ENCODE measurements at places on chromosomes 5 and 9.
A peak's percentile ranks its signal among the peaks of the same experiment; 100 is the strongest.

DNA sequence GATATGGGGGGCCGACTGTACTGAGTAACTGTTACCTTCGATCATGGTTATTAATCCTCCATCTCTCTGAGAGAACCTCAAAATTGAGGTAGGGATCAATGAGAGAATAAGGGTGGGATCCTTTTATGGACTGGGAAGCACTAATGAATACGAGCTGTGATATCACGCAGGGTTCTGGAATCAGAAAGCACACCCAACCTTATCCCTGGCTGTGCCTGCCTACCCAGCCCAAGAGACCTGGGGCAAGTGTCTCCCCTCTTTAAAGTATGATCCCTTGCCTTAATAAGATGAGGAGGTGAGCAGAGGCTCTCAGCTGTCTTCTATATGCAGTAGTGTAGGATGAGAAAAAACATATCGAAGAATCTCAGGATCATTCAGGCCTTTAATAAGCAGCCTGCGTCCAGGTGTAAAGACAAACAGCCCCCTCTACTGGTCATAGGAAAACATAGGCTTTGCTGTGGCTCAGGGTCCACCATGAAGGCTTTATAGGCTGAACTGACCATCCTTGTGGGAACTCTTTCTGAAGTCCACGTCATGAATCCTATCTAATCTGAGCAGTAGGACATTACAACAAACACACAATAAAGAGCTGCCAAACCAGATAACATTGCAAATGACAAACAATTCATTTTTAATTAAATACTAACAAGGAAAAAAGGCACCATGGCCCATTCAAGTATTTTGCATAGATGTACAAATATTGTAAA, 16.8 kb downstream of the NIPAL4 start:
- DNase-seq: peak; percentile 14

DNA sequence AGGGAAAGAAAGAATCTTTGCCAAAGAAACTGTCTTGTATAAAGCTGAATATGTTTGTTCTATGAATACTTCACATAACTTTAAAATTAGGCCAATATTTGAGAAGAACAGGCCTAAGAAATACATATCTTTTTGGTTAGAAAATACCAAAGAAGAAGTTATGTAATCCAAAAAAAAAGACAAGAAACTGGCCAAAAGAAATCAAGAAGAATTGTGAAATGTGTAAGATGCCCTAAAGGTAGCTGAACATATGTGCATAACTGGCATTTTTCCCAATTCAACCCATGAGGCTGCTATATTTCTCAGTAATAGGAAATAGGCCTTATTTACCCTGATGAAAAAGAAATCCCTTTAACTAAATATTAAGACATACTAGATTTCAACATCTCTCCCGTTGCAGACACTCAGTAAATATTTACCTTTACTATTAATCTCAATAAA, 290.0 kb downstream of the CETN3 start:
- no peak for DNase-seq

DNA sequence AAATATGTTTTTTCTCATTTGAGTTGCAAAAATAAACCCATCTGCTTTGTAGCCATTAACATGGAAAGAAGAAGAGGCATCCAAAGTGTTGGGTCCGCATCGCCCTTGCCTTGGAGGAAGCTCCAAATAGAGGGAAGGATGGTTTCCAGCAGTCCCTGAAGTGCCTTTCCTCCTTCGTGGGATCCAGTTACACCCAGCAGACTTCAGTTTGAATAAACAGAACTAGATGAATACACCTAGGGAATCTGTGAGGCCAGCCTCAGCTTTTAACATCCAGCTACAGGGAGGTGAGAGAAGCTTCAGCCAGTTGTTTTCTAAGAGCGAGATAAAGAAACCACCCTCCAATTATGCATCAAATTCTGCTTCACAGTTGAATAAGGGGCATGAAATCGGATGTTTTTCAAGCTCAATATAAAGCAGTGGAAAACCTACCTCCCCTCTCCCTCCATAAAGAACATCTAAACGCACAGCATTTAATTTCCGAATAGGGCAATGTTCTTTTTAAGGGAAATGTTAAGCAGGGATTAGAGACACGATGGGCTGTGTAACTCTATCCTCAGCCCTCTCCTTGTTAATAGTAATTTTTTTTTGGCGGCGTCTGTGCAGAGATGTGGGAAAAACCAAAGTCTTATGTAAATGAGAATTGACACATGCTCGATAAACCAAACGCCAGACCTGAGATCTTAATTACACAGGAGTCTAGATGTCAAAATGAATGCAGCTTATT, 264.7 kb downstream of the SLIT3 start:
- no peak for DNase-seq

DNA sequence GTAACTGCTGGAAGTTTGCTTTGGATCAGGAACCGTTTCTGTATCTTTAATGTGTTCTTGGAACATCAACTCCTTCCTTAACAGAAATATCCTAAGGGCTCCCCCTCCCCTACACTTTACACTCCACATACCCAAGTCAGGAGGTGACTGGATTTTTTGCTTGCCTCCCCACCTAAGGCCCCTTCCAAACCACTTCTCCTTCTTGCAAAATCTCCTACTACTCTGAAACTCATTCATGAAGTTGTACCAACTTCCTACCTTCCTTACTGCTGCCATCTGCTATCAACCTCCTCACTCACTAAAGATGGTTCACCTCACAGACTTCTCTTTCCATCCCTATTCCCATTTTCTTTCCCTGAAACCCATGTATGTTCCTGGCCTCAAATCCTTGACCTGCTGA, 16.1 kb downstream of the TXN start:
- no peak for DNase-seq

DNA sequence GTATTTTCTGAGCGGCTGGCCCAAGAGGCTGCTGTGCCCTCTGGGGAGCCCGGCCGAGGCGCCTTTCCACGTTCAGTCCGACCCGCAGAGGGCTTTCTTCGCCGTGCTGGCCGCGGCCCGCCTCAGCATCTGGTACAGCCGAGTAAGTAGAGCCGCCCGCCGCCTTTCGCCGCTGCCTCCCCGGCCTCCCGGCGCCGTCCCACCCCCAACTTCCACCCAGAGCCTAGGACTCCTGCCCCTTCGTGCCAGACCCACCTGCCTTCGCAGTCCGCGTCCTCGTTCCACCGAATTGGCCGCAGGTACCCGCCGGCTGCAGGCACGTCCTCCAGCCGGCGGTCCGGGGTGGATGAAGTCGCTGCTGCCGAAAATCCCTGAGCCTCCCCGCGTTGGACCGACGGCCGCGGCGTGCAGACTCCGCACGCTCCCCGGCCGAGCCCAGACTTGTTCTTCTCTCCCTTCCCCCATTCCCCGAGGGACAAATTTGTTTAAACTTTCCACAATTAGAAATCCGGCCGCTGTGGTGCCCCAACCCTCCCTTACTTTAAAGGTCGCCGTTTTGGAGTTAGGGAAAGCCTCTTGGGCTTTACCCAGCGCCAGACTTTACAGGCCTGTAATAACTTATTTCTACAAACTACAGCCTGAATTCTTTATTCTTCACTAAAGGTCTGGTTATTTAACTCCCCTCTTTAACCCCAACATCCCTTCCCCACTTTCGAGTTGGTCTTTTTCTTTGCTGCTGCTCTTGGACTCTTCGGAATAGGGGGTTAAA, 589 bp downstream of the RIC1 start:
- DNase-seq: peak; percentile 34

- DNase-seq: no peak
Measured at GRCh38 chr9:137313326-137313936, 11.4 kb upstream of the NRARP start.

- DNase-seq: no peak
Measured at GRCh38 chr5:140868721-140869554, at the start of gene PCDHA11. Gene PCDHA11, plus strand, starts transcription at chr5:140868957. Its CDS starts 147 bp downstream, at chr5:140869104.

- DNase-seq: no peak
Measured at GRCh38 chr5:29214839-29215238, 1978.6 kb upstream of the CDH6 start.

- no peak for DNase-seq
Measured at GRCh38 chr5:58923355-58923754, 340.5 kb downstream of the RAB3C start.

GRCh38 chr5:143979044-143979690, 167.2 kb downstream of the HMHB1 start:
- DNase-seq: no peak

DNA sequence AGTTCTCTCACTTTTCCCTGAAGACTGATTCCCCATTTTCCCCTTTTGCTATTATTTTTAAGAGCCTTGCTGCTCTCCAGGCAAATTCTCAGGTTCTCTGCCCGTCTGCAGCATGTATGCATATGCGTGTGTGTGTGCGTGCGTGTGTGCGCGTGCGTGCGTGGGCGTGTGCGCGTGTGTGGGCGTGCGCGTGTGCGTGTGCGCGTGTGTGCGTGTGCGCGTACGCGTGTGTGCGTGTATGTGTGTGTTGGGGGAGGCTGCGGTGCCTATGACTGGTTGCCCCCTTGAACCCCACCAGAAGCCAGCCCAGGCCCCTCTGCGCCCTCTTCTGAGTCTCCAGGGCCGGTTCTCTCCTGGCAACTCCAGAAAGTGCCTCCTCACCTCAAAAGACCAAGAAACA, 987 bp upstream of the FOXI1 start:
- DNase-seq: no peak

DNA sequence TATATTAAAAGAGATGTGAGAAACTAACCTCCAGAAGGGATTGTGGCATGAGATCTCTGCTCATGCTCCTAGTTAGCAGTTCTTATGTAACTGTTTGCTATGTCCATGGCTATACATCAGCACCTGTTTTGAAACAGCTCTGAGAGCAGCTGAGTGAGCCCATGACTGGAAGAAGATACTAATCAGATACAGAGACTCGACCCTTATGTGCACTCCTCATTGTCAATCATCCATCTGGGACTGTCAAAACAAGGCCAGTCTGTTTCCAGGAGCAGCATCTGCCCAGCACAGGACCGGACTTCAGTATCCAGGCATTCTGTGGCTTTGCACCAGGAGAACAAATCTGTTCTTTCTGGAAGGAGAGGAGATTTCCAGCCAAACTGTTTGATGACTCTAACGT, 77.7 kb downstream of the EFNA5 start:
- DNase-seq: no peak

- DNase-seq: no peak
Measured at GRCh38 chr5:31412324-31412723, 119.6 kb downstream of the DROSHA start.

DNA sequence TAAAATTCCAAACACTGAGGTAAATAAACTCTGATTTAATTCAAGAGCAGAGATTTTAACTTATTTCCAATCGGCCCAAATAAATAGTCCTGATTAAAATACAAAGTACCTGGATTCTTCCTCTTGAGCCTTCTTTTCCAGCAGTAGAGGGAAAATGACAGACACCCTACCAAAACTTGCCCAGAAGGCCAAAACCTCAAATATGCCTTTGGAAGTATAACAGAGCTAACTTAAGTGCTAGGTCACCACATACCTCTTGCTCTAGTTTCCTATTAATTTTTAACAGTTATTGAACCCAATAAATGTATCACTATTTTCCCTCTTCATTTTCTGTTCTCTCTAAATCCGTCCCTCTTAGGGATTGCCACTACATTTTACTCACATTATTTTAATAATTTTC, 1.4 kb downstream of the BAAT start:
- no peak for DNase-seq

DNA sequence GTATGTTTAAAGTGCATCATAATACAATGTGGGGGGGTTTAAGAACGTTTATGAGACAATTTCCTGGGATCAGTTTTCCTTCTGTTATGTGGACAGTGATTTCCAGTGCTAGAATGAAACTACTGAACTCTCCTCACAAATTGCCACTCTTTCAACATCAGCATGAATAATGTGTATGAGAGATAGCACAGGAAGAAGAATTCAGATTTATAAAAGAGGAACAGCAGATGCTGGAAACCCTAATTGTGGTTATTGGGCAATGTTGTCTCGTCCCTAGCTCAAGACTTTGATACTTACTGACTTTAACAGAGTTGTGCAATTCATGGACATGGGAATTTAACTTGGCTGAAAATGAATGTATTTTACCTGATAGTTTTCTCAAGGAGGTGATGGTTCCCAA, 410.8 kb upstream of the MEF2C start:
- DNase-seq: peak; percentile 93

- no peak for DNase-seq
Measured at GRCh38 chr9:129853614-129854013, 18.4 kb downstream of the USP20 start.

GRCh38 chr9:137348769-137349470, 46.8 kb upstream of the NRARP start:
- no peak for DNase-seq

GRCh38 chr5:174794931-174795672, 70.7 kb downstream of the MSX2 start:
- DNase-seq: no peak

GRCh38 chr9:87263291-87263690, 234.4 kb upstream of the DAPK1 start:
- no peak for DNase-seq

DNA sequence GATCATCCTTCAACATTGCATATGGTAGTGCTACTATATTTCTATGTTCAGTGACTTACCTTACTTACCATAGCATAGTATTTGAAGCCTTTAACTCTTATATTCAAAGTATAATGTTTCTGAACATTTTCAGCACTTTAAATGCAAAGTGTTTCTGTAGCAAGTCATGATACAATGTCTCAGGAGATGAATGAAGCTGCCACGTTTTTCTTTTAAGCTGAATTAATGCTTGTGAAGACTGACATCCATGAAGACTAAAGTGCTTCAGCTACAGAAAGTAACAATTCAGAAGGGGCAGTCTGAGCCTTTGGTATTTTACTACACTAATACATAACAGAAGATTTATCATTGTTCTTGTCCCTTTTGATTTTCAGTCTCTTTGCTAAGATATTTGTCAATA, 709.1 kb upstream of the ARRDC3 start:
- DNase-seq: no peak

DNA sequence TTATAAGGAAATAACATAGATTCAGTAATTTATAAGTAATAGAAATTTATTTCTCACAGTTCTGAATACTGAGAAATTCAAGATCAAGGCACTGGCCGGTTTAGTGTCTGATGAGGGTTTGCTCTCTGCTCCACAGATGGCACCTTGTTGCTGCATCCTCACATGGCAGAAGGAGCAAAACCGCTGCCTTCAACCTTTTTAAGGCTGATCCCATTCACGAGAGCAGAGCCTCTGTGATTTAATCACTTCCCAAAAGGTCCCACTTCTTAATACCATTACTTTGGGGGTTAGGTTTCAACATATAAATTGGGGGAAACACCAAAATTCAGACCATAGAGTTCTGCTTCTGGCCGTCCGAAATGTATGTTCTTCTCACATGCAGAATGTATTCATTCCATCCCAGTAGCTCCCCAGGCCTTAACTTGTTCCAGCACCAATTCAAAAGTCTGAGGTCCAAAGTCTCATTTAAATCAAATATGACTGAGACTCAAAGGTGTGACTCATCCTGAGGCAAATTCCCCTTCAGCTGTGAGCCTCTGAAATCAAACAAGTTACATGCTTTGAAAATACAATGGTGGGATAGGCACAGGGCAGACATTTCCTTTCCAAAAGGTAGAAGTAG, 30.6 kb downstream of the BAAT start:
- no peak for DNase-seq
